ENCODE measurements at places on chromosomes 4 and X.

- DNase-seq = no peak
Measured at GRCh38 chr4:140602714-140603113, 34.0 kb upstream of the UCP1 start.

DNA sequence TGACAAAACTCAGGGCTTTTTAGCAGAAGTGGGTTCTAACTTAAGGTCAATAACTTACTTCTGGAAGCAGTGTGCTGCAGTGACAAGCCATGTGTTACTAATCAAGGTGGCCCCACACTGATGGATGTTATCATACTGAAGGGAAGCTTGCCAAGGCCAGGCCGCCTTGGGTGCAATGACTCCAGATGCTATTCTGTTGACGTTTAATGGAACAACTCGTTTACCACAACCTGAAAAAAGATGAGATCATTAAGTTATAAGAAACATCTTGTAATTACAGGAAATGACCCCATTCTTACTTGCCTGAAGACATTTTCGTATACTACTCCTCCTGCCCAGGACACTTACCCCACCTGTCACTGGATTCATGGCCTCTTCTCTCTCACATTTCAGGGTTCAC is 38.9 kb upstream of the TMPRSS11D start:
- DNase-seq = no peak

- no peak for DNase-seq
Measured at GRCh38 chr4:52676536-52676935, 17.4 kb upstream of the USP46 start.

GRCh38 chr4:133921280-133922195 is 280.1 kb downstream of the PABPC4L start:
- DNase-seq = no peak

DNA sequence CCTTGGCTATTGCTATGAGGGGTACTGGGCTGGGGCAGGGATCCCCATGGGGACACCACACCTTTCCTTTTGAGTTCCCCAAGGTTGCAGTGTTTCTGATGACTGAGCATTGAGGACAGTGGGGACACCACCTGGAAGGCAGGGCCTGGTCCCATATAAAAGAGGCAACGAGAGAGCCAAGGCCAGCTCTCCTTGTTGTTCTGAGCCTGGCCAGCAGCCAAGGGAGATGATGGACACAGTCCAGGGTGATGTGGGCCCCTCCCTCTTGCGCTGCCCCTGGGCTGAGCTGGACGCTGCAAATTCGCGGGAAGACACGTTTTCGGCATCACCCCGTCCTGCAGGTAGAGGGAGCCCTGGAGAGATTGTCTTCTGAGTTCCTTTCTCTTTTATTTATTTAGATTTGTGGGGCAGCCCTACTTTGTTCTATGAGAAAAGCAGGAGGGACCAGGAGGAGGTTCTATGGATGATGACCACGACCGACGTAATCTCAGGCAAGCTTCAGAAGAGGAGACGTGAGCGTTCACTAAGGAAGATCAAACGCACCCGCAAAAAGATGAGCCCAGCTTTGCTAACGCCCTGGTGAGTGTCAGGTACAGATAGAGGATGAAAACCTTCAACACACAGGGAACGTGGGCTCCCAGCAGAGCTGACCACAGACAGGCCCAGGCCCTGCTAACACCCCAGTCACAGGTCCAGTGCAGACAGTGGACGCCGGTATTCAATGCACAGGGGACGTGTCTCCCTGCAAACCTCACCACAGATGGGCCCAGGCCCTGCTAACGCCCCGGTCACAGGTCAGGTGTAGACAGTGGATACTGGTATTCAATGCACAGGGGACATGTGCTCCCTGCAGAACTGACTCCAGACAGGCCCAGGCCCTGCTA is 97.4 kb downstream of the SHOX start:
- DNase-seq = peak; percentile 28

DNA sequence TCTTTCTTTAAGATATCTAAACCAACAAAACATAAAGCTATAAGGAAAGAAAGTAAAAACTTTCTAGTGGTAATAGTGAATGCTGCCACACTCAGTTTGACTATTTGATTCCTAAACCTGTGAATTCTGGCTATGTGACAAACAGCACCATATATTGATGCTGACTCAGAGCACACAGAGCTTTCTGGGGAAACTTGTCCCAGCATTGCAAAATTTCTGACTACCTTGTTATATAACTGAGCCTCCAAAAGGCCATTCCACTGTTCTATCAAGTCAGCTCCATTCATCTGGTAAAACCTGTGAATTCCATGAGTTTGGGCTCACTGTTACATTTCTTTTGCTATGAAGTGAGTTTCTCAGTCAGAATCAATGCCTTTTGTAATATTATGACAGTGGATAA is 1229.7 kb downstream of the PCDH18 start:
- DNase-seq = no peak

DNA sequence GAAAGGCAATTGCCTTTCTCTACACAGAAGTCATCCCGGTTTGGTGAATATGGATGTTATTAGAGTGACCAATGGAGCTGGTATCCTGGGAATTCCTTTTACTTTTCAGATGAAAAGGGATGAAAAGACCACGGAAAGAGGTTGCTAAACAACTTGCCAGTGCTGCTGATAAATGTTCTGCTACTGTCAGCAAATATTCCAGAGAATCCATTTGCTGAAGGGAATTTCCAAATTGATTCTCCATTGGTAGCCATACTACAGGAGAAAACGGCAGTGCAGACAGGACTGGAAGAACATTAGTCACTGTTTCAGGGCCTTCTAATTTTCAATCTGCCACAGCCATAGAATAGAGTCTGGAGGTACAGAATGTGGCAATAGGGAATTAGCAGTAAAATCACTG is 451.5 kb downstream of the PCDH11X start:
- no peak for DNase-seq

DNA sequence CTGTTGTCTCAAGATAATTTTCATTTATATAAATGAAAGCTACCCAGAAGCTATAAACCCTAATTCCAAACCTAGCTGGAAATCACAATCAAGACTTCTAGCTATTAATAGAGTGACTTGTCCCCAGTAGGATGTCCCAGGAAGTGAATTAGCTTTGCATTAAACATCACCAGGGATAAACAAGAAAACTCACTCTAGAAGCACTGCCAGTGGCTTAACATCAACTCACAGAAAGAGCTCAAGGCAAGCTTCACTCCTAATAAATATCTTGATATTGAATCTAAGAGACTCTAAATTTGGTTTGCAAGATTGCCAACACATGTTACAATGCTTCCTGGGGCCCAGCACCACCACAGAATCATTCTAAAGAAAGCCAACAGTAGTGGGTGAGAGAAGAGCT is 468.7 kb upstream of the FAM241A start:
- no peak for DNase-seq

DNA sequence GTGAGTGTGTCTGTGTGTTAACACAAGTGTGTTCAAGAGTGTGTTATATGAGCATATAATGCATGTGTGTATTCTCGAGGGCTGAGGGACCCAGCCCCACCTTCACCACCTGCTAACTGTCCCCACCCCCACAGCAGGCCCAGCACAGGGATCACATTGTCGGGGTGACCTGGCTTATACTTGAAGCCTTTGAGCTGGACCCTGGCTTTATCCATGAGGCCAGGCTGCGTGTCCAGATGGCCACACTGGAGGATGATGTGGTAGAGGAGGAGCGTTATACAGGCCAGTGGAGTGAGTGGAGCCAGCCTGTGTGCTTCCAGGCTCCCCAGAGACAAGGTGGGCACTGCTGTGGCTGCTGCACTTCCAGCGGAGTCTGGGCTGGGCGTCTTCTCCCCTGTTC is 7.6 kb downstream of the IL9R start:
- DNase-seq = no peak

- no peak for DNase-seq
Measured at GRCh38 chr4:1383728-1384591, 22.3 kb downstream of the NKX1-1 start.

- DNase-seq = no peak
Measured at GRCh38 chrX:68697465-68698125, 50.1 kb downstream of the STARD8 start.
